ENCODE measurements at places on chromosomes 2 and 18.

DNA sequence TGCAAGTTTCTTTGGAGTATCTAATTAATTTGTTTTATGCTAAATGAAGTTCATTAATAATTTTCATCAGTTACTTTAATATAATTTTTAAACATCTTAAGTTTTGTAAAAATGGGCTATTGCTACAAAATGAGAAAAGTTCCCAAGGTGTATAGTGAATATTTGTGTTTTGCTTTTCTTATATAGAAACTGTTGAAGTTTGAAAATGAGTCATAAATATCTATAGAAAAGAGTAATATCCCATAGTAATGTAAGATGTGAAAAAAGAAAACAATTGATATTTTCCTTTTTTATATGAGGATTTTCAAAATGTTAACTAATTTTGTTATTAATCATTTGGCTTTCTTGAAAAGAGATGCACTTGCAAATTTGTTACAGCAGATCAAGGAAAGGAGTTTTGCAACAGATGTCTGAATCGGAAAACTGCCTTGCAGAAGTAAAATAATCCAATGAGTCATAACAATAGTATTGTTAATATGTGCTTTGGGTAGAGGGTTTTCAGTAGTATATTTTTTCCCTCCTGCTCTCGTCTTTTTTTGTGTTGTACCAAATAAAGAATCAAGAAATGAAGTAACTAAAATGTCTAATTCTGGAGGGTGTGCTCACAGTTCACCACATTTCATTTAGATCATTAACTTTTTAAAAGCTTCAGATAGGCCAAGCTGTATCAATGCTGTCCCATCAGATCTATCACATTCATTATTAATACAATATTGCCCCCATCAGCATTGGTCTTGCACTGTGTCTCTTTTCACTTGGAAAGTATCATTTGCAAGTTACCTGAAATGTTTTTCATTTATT, 15.5 kb downstream of the DUSP19 start:
- DNase-seq, result no peak

DNA sequence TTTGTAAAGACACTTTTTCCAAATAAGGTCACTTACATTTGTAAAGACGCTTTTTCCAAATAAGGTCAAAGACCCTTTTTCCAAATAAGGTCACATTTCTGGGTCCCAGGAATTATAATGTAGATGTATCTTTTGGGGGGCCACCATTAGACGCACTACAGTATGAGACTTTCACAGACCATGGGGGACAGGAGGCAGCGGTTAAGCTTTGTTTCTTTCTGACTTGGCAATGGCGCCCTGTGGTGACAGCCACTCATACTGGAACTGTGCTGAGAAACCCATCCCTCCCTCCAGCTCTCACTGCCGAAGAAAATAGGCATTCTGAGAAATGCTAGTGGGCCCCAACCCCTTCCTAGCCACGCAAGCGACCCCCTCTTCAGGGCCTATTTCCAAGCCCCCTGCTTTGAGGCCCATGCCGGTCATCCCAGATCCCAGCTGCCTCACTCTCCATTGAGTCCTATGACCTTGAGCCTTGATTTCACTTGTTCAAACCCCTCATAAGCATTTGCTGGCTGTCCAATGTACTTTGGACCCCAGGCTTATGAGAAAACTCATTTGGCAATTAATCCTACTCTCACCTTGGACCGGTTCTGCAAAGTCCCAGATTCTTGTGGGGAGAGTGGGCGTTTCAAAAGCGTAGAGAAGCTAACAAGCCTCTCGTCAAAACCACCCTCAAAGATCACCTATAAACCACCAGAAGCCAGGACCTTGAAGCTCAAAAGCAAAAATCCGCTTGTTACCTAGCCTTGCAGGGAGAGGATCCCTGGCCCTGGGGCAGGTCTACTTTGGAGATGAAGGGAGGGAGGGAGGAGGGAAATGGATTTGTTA, 11.3 kb upstream of the SPATA3 start:
- no peak for DNase-seq

DNA sequence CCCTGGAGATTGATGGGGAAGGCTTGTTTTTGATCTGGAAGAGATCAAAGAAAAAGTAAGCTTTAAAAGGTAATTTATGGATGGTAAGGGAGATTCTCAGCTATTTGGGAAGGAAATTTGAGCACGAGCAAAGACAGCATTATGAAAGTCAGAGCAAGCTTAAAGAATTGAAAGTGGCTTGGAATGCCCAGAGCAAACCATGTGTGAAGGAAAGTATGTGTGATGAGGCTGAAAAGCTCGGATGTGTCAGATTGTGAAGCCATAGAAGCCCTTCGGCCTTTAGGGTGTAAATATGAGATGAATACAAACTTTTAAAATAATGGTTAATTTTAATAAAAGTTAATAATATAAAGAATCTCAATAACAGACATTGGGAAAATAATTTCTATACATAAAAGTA, 377.4 kb upstream of the DSEL start:
- DNase-seq, result no peak

DNA sequence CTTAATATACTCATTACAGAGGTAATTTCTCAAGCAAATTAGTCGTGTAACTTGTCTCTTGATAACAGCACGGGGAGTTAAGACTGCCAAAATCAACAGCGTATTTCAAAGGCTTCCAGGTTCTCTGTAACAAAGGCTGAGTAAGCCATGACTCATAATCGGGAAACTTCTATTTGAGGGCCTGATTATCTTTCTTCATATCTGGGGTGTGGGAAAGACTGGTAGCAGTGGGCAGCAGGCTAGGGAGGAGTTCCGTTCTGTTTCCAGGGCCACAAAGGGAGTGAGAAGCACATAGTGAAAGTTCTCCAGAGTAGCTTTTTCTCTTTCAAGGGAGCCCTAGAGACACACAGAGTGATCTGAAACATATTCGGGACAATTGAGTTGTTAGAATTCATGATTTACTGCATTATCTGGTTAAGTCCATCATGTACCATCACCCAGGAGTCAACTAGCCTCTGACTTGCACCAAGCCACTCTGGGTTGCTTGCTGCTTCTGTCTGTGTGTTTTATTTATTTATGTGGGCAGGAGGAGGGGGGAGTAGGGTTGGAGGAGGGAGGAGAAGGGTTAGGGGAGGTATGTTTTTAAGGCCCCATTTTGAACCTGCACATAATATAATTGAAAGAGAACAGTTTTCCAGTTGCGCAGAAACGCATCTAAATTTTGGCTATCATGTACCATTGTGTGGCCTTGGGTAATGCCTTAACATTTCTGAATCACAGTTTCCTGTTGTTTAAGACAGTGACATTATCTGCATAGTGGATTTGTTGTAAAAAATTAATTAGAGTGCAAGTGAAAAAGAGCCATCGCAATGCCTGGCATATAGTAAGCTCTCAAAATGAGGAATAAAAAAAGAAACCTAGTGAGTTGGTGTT, 80.5 kb upstream of the ITPRID2 start:
- DNase-seq, result no peak

GRCh38 chr18:68607852-68608251, 107.1 kb downstream of the TMX3 start:
- no peak for DNase-seq

DNA sequence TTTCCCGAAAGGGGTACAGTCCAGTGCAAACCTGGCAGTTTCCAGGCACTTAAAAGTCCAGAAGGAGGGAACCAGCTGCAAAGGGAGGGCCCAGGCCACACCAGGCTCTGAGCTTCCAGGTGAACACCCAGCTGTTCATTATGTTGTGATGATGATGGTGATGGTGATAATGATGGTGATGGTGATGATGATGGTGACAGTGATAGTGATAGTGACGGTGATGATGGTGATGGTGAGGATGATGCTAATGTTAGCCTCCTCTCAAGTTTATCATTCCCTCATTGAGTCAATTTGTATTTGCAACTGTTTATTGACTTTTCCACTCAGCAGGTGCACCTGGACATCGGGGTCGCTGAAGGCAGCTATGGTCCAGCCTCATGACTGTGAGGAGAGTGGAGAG, 199.4 kb upstream of the ID2 start:
- no peak for DNase-seq

DNA sequence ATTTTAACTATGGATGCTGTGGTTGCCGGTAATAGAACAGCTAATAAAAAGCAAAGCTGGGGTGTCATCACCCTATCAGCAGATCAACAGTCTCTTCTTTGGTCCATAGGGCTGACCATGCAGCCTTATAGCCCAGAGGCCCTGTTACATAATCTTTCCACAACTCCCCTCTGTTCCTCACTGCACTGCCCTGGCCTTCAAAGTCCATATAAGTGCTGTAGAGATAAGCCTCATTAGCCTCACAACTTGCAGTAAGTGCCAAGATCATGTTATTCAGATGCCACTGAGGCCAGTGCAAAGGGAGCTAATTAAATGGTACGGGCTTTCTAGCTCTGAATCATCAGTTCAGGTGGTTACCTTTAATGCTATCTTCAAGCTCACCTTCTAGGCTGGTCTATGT, 89.7 kb upstream of the CXCR4 start:
- no peak for DNase-seq

DNA sequence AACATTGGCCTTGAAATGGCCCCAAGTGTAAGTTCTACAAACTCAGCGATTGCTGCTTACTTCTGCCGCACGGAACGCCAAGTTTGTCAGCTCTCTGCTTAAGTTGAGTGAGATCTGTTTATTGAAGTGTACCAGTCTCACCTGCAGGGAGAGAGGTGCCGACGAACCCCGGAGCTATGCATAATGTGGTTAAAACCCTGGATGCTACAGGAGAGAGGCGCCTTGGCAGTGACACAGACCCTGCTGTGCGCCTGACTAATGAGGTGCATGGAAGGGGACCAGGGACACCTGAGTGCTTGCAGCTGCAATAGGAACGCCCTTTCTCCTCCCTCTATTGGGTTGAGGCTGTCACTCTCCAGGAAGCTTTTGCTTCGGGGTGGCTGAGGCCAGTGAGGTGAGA, 979 bp downstream of the SLC9A2 start:
- no peak for DNase-seq

DNA sequence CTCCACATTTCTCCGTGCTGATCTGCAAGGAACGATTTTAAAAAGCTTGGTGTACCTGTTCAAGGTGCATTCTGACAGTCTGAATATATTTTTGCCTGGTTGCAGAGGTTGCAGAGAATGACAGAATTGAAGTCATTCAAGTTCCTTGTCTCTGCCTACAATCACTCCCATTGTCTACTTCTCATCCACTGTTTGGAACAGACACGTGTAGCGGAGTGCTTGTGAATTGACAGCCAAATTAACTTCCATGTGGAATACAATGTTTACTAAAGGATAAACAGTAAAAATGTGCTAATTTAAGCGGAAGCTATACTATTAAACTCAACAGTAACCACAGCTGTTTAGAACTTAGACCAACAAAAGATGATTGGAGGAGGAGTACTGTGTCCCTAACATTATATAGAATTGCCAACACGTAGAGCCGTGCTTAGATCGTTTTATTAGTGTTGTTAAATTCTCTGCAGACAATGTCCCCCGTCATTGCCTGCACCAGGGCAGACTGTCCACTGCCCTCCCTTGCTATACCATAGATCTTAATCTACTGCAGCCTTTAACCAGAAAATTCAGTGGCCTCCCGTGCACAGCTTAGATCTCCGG, 87.3 kb upstream of the ZCCHC2 start:
- no peak for DNase-seq

- no peak for DNase-seq
Measured at GRCh38 chr2:162746310-162746709, 92.3 kb downstream of the KCNH7 start.

DNA sequence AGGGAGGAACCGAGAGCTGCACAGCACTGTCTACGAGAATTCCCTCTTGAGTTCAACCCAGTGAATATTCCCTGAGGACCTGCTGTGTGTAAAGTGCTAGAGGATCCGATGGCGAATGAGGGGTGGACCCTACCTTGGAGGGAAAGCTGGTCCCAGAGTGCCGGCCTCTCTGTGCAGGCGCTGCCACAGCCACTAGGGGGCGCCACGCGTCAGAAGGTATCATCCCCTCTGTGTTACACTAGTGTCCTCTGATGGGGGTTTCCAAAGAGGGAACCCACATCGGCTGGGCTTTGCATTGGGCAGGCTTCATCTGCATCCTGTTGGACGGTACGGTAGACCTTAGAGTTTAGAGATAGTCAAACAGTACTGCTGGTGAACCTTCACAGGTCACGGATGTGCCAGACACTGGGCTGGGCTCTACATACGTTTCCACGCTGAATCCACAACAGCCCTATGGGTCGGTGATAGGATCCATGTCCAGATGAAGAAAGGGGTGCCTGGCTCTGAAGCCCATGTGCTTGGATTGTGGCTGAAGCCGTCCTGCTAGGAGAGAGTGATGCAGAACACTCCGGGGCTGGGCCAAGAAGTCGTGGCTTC, 39.0 kb downstream of the COA5 start:
- DNase-seq, result no peak

DNA sequence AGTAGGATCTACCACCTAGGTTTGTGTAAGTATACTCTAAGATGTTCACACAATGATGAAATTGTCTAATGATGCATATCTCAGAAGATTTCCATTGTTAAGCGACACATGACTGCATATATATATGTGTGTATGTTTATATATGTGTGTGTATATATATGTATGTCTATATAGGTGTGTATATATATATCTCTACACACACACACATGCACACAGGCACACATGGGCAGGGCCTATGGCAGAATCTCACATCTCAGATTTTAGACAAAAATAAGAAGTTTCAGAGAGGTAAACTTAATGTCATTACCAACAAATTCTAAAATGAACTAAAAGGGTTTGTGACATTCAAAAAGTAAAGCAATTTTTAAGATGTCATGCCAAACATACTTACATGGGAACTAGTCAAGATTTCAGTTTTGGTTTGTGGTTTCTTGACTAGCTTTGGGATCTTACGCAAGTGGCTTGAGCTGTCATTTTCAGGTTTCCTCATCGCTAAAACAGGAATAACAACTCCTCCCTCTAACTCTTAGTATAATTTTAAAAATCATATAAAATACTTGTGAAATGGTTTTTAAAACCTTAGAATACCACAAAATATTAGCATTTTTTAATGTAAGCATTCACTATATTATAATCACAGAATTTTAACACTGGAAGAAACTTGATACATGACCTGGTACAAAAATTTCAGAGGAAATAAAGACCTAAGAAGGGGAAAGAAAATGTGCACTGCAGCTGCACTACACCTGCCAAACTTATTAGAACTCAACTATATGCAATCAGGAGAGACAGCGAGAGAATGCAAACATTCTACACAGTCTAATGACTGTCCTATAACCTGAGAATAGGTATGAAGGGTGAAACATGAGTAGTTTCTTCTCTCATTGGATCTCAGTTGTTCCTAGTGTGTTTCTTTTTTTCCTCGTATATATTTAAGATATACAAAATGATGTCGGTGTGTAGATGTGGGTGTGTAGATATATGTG, 75.7 kb downstream of the TTC21B start:
- DNase-seq, result no peak

- DNase-seq, result no peak
Measured at GRCh38 chr2:212940816-212941215, 210.6 kb downstream of the IKZF2 start.

GRCh38 chr2:70771446-70771845, 3.4 kb upstream of the ADD2 start:
- no peak for DNase-seq

DNA sequence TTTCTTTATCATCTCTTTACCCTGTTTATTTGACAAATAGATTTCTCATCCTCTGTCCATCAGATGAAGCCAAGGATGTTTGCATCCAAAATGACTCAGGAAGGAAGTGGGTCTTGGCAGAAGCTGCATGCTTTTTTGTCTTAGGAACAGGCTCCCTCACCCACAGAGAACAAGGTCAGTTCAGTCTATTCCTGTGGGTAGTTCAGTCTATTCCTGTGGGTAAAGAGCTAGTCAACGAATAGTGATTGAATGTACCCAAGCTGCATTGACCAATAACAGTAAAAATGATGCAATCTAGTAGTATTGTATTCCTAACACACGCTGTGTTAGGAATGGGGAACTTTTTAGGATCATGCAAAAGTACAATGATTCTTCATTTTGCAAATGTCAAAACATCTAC, 290.8 kb upstream of the TANK start:
- no peak for DNase-seq

All from Right ventricle myocardium inferior (tissue), 1 donor.